Inflammatory macrophage treated with lipopolysaccharide for 1 hour (primary cell): ENCODE measurements at places on chromosomes 5 and 9.

DNA sequence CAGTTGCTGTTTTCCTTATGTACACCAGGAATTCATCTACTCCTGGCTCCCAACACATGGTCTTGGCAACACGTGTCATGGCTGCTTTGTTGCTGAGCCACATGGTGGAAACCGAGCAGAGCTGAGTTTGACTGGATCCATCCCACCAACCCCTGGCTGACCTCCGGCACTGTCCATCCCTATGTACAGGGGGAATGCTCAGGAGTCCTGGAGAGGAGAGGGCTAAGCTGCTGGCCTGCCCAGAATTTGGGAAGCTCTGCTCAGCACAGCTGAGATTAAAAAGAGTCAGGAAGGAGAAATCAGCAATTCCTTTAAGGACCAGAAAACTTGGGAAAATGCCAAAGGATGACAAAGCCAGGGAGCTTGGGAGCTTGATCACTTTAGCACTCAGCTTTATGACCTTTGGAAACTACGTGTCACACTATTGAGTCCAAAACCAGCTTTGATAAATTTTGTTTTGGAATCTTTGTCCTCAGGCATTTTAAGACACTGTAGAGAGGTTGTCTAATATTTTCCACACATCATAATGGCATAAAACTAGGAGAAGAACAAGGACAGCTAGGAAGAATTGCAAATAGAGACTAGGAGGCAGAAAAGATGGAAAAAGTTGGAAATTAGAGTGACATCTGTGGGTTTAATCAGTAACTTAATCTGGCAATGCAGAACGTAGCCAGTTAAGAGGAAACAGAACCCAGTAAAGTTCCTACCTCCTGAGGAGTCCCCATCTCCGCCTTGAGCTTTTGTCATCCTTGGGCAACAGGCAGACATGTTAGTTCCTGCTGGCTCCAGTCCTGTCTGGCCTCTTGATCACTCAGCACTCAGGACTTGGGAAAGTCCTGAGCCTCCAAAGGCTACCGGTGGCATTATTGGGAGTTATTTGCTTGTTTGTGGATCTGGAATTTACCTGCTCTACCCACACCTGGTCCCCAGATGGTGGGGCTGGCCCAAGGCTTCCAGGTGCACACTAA lies 62.5 kb upstream of the PLPP1 start:
- DNase-seq = no peak

DNA sequence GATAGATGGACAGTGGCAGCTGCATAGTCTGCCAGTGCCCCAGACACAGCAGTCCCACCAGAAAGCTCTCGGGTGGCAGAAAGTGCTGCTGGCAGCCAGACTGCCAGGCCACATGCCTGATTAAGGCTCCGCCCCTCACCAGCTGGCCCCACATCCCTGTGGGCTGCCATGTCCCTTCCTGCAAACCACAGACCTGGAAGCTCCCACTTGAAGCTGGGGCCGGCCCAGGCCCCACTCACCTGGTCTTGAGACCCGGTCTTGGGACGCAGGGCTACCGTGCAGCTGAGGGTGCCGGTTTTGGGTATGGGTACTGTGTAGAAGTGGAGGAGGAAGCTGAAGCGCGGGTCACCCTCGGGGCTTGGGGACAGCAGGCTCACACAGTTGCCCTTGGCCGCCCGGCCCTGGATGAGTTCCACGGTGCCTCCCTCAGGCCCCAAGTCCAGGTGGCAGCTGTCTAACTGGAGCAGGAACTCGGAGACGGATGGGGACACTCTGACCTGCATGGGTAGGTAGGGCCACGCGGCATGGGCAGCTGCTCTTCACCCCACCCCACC lies 15.3 kb downstream of the FPGS start:
- DNase-seq = no peak

DNA sequence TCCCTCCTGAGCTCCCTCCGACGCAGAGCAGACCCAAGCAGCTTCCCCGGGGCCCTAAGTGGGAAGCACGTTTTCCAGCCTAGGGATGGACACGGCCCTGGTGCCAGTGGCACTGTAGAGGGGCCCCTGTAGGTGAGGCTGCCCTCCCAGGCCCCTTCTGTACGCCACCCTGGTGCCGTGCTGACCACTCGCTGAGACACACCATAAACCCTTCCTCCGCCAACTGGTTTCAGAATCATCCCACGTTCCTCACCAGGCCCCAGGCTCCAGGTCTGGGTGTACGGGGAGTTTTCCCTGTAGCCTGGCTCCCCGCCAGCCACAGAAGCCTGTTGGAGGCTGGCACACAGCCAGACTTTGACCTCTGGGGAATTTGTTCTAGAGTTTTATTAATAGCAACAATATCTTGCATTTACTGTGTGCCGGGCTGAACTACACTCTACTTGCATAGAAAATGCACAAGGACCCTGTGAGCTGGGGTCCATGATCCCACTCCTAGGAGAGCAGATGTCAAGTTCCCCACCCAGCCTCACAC lies 18.2 kb upstream of the WDR38 start:
- no peak for DNase-seq

- DNase-seq = no peak
Observed at GRCh38 chr5:148978370-148979082, 84.3 kb downstream of the SH3TC2 start.

DNA sequence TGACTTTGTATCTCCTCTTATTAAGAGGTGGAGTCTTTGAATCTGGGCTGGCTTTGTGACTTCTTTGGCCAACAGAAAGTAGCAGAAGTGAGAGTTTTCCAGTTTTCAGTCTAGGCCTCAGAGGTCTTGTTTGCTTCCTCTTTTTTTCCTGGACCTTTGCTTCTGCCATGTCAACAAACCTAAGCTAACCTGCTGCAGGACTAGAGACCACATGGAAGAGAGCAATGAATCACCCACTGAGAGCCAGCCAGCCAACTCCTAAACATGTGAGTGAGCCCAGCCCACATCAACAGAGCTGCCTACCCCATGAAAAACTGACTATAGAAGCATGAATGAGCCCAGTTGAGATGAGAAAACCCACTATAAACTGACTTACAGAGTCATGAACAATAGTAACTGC lies 29.9 kb downstream of the MRPL22 start:
- DNase-seq = no peak

DNA sequence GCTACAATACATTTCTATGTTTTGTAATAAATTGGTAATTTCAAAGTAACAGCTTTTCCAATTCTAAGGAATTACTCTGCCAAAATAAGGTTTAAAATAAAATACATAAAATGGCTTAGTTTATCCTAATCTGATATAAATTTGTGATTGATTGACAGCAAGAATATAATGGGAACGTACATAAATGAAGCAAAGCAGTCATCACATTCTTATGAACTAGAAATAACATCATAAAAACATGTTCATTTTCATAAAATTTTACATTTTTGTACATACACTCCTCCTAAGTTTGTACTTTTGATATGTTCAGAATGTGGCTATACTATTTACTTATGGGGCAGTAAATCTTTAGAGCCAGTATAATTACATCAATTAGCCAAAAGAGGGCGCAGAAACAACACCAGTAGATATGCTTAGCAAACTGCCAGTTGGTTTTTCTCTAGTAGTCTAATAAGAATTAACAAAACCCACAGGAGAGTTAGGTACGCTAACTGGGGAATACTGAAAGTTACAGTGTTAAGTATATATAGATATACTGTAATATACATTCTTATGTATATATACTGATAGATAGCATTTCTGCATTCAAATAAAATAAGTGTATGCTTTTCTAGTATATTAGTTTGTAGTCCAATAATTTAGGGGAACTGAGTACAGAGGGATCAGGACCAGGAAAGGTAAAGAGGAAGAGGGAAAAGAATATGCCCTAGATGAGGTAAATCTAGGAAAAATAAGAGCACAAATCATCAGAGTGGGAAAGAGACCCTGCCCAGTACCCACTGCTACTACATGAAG lies 76.8 kb downstream of the ZDHHC21 start:
- DNase-seq = peak; percentile 51

DNA sequence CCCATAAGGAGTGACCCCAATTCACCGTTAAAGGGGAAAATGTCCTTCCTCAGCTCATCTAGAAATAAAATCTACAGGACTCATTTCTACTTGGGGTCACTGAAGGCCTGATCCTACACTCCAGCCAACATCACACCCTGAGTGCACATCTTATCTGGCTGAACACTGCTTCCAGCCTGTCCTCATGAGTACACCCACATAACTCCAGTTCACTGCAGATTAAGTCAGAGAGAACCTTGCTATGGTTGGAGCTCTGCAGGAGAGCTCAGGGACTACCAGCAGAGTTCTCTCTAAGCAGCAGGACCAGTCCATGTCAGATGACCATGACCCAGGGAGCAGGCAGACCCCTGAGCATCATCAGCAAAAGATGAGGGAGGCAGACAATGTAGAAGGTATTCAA lies 126.9 kb upstream of the MAP3K1 start:
- no peak for DNase-seq

GRCh38 chr9:123414936-123415930 lies 59.2 kb downstream of the CRB2 start:
- no peak for DNase-seq

GRCh38 chr9:108484468-108484867 lies 371.3 kb downstream of the ACTL7B start:
- no peak for DNase-seq

DNA sequence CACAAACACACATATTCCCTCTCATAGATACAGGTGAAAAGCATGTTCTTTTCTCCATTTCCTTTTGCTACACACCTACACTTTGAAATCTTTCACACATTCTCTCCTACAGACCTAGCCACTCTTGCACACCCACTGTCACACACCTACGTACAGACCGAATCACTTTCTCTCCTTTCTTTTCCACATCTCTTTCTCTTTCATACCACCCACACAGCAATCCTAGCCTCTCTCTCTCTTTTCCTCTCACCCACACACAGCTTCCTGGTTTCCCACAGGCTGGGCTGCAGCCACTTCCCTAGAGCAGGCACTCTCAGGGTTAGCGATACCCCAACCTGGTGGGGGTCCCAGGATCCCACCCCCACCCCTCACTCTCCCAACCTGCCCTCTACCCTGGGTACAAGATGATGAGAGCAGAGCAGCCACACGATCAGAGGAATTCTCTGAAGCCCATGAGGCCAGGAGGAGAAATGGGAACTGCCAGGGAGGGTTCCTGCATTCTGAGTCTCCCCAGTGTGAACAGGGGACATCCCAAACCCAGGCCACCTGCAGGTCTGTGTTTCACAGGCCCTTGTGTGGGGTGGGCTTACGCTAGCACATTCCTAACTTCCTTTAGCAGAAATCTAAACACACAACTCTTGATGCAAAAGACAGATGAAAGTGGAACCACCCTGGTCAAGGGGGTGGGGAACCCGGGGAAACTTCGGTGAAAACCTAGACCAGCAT lies 17.1 kb upstream of the SYNPO start:
- peak; percentile 72 for DNase-seq

DNA sequence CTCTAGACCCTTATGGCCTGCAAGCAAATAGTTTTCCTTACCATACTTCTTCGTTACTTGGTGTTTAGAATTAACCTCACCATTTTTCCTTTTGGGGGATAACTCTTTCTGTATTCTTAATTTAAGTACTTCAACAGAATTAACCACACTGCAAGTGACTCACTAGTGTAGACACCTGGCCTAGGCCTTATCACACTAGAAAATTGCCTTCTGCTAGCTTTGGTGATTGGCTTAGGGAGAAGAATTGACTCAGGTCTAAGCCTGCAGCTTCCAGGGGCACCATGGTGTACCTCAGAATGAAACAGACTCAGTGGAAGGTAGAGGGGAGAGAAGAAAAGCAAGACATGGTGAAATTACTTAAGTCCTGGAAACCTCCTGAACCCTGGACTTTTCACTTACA lies 112.8 kb upstream of the HMHB1 start:
- DNase-seq = no peak

DNA sequence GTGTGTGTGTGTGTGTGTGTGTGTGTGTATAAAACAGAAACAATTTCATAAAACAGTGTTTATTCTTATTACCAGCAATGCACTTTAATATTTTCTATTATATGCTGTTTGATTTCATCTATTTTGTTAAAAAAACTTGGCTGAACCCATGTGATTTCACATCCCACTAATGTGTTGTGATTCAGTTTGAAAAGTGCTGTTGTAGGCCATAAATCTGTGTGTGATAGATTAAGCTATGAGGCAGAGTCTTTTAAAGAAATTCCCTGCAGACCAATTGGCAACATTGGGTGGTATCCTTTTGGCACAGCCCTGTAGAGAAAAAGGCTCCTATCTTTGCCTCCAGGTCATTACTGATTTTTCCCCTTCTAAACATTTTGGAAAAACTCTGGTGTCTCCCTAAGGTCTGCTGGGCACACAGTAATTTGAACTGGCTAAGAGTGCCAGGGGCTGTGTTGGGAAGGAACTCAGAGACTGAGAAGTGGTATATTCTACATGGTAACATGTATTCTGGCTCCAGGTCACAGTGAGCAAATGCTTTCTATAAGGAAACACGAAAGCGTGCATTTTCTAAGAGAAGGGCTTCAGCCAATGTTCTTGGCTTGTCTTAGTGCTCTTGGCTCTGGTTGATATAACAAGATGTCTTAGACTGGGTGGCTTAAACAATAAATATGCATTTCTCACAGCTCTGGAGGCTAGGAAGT lies 4.5 kb downstream of the CAMK4 start:
- no peak for DNase-seq

- DNase-seq = no peak
Observed at GRCh38 chr9:130482463-130482862, 37.7 kb downstream of the ASS1 start.

GRCh38 chr5:43649256-43649655 lies 46.3 kb downstream of the NNT start:
- DNase-seq = no peak

DNA sequence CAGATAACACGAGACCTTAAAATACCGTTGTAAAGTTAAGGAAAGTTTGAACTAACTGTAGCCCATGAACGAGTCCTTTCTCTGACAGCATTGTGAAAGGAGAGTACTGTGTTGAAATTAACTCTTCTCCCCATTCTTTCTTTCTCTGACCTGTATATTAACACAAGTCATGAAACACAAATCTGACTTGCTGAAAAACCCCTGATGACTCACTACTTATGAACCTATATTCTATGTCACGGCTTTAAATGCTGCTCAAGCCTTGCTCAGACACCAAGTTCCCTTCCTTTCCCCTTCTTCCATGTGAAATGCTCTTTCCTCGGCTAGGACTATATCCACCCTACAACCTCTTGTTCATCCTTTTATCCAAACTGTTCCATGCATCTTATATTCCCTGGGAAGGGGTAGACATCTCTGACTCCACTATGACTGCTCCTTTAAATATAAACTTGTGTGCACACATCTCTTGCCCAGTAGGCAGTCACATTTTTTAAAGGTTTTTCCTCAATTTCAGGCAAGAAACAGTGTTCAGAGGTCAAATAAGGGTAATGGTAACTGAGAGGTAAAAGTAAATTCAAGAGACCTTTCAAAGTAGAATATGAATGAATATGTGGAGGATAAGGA lies 142.9 kb downstream of the NFIB start:
- DNase-seq = no peak
